ENCODE measurements at places on chromosomes 4 and X.

DNA sequence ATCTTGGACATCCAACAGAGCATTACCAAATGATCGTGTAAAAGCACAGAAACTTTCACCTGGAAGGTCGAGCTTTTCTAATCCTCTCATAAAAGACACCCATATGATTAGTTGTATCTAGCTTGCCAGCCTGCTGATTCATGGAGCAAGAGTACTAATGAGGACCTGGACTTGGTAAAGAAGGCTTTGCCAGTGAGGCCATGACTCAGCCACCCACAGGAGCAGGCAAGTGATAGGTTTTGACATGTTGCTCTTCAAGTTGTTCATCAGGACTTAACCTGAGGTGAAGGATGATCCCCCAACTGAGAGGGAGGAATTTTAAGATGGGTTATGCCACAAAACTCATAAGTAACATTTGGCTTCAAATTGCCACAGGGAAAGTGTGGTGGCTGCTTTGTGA is 24.7 kb upstream of the EPGN start:
- DNase-seq = no peak

DNA sequence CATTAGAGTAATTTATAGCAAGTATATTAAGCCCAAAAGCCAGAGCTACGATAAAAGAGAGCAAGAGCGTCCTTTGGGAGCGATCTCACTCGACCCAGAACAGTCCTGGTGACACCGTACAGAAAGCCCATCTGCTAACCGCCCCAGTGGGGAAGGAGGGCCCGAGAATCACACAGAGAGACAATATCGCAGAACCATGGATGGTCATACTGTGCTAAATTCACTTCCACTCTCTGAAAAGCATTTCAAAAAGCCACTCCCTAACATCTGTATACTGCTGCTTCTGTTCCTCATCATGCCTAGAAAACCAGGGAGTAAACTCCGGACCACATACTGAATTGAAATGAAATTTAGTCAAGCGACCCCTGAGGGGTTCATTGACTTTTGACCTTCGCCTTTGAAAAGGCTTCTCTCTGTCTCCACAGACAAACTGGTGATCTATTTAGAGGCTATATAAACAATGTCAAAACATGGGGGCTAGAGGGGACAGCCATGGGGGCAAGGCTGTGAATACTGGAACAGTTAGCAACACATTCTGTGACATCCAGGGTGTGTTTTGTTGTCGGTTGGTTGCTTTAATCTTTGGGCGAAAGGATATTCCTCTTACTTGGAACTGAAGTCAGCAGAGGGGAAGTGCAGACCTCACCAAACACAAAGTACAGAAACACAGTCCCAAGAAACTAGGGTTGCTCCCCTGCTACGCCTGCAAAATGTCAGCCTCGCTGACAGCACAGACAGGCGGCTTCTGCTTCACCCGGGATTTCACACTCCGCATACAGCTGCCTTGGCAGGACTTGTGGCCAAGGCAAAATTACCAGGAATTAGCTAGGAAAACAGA is 129.0 kb upstream of the RASGEF1B start:
- no peak for DNase-seq

DNA sequence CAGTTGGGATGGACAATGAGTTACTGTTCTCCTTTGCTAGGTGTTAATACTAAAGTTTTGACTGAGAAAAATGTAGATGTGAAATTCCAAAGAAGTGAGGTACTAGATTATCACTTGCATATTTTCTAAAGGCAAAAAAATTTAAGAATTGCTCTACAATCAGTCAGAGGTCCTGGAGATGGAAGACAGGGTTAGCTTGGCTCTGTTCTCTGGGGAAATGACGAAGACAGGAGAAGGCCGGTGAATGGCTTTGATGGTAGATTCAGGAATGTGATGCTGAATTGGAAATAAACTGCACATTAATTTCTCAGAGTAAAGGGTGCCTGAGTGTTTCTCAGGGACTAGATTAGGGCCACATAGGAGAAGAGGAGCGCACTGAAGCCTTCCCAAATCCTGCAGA is 214.0 kb upstream of the LEF1 start:
- DNase-seq = no peak

DNA sequence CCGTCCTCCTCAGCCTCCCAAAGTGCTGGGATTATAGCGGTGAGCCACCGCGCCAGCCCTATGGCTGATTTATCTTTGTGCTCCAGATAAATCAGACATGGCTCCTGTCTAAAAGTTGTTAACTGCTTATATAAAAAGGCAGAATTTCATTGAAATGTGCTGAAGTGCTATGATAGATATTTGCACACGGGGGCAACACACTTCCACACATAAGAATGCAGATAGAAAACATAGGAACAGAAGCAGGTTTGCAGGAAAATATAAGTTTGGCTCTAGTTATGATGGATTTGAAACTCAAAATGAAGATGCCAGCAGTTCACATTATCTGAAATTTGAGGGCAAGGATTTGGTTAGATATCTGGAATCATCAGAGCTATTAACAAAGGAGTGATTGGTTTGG is 163.1 kb upstream of the SLITRK2 start:
- no peak for DNase-seq

DNA sequence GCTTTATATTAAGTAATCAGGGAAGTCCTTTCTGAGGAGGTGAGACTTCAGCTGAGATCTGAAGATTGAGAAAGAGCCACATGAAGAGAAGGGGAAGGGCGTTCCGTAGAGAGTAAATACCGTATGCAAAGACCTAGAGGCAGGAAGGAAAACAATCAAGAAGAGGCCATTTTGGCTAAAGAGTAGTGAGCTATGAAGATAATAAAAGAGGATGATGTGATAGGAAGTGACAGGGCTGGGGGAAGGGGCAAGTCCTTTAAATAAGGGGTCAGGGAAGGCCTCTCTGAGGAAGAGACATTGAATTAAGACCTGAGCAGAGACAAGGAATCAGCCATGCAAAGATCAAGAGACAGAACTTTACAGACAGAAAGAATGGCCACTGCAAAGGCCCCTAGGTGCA is 86.2 kb downstream of the ZIC3 start:
- DNase-seq = no peak

GRCh38 chr4:73259571-73260090 is 1.0 kb upstream of the ANKRD17 start:
- DNase-seq = peak; percentile 70

- DNase-seq = no peak
Observed at GRCh38 chr4:132065940-132066495, 1083.1 kb upstream of the PCDH10 start.

DNA sequence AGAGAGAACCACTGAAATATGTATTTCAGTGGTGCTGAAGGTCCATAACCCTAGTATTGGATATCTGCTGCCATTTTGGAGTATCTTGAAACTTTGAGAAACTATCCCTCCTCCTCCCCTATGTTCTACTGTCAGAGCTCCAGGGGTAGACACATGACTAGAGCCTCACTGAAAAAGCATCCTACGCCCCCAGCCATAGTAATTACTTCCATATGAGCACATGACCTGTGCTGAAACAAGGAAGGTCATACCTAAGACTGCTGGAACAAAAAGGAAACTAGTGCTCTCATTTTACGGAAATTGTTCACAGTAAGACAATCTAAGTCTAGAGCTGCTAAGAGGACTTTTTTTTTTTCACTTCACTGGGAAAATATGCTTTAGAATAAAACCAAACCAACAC is 42.0 kb upstream of the MAPK10 start:
- no peak for DNase-seq

DNA sequence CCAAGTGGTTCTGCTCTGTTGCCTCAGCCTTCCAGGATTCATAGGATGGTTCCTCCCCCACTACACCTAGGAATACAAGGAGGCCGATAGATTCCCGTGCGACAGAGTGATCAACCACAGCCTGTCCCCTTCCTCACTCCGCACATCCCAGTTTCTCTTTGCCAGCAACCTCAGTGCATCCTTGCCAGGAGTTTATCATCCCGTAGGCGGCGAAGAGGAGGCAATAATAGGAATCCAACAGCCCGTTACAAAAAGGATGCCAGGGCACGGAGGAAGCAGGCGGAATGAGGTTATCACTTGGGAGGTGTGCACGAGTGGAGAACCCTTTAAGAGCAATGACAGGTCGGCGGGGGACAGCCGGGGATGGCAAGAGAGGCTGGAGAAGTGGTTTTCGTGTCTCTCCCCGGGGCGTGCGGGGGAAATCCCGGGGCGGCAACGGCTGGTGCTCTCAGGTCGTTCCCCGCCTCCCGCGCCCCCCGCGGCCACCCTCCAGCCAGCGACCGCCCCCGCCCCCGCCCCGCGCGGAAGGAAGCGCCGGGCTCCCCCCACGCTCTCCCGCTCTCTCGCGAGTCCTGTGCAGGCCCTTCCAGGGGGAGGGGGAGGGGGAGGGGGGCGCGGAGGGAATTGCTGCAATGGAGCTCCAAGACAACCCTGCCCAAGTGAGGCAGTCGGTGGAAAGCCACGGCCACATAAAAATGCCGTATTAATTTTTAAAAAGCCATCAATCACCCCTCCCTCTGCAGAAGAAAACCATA is 1.6 kb downstream of the PPP3CA start:
- peak; percentile 67 for DNase-seq

DNA sequence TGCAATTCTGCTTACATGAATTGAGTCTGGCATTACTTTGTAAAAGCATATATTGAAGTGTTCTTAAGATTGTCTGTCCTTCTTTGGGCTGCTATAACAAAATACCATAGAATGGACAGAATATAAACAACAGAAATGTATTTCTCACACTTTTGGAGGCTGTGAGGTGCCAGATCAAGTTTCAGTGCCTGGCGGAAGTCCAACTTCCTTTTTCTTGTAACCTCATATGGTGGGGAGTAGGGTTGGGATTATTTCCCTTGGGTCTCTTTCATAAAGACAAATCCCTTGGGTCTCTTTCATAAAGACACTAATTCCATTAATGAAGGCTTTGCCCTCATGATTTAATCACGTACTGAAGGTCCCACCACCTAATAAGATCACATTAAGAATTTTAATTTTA is 199.3 kb upstream of the GRID2 start:
- no peak for DNase-seq

- DNase-seq = no peak
Observed at GRCh38 chrX:11261260-11261659, 32.0 kb upstream of the AMELX start.

DNA sequence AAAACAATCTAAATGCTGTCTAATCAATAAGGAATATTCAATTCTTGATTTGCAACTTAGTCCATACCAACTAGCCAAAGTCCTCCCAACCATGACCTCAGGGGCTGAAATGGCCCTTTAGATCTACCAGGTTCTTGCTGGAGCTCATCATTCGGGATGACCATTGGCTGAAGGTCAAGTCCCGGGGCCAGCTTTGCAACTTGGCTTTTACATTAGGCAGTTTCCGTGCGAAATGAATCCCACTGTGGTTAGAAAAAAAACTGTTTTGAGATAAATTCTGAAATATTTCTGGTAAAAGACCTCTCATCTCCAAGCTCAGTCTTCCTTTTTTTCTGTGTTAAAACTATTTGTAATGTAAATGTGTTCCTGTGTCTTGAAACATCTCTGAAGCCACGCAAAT is 178.6 kb downstream of the TENM3 start:
- no peak for DNase-seq

GRCh38 chr4:181161669-181162068 is 1081.5 kb upstream of the TENM3 start:
- DNase-seq = no peak

DNA sequence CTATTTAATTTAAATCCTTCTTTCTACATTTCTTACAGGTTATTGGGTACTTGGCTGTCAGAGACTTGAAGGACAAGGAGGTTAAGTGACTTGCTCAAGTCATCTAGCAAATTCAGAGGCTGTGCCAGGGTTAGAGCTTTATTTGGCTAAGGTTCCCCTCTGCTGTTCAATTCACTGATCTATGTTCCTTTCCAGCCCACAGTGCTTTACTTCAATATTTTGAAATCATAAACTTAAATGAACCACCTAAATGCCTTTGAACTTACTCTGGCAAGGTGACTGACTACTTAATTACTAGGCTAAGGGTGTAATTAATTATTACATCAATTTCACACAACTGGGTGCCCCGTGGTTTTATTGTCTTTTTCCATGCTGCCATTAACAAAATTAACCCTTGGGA is 288.7 kb downstream of the CAMK2D start:
- DNase-seq = peak; percentile 53
